Hematopoietic multipotent progenitor cell treated with erythropoietin and hydrocortisone succinate and interleukin-3 and kit ligand, for 17 days (in vitro differentiated cells): ENCODE measurements at places on chromosomes 6 and 20.

DNA sequence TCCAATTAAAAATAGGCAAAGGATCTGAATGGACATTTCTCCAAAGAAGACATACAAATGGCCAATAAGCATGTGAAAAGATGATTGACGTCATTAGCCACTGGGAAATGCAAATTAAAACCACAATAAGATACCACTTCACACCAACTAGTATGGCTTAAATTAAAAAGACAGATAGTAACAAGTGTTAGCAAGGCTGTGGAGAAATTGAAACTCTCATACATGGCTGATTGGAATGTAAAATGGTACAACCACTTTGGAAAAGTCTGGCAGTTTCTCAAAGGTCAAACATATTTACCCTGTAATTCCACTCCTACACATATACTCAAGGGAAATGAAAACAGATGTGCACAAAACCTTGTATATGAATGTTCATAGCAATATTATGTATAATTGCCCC, 83.6 kb downstream of the CEP57L1 start:
- DNase-seq: no peak

- DNase-seq: no peak
These were observed 42.9 kb upstream of the FAM83D start for GRCh38 chr20:38883081-38883980.

- no peak for DNase-seq
These were observed 312.5 kb upstream of the PLCB4 start for GRCh38 chr20:8756410-8756809.

DNA sequence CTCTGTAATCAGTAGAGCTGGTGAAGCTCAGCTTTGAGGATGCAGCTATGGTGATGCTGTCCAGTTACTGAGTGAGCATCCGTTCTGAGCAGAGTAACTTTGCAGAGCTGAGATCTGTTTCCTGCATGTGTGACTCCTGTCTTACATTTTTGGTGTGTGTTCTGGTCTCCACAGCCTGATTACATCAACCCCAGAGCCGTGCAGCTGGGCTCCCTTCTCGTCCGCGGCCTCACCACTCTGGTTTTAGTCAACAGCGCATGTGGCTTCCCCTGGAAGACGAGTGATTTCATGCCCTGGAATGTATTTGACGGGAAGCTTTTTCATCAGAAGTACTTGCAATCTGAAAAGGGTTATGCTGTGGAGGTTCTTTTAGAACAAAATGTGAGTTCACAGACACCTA, 81.6 kb downstream of the FAM120B start:
- DNase-seq: no peak

GRCh38 chr6:169566319-169566718, 135.5 kb downstream of the WDR27 start:
- no peak for DNase-seq

DNA sequence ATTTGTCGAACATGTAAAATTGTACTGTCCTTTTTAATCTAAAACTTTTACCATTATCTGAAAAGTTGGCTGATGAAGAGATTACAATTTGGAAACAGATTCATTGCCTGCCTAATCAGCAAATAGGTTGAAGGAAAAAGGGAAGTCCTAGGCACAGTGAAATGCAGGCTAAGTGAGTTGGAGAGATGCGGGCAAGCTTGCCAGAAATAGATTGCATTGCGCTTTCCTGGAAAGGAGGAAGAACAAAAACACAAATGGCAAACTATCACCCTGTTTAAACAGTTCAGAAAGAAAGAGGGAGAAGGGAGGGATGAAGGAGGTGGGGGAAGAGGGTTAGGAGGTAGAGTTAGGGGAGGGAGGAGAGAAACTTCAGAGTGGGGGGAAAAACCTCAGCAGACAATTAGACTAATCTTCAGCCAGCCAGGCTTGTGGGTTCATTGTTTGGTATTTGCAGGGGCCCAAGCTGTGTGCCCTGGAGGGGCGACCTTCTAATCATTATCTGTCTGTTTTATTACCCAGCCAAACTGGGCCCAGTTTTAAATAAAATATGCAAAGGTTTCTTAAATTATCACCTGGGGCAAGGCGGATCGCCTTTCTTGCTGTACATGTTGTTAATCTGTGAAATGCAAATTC, 465.2 kb downstream of the TFAP2B start:
- DNase-seq: no peak

DNA sequence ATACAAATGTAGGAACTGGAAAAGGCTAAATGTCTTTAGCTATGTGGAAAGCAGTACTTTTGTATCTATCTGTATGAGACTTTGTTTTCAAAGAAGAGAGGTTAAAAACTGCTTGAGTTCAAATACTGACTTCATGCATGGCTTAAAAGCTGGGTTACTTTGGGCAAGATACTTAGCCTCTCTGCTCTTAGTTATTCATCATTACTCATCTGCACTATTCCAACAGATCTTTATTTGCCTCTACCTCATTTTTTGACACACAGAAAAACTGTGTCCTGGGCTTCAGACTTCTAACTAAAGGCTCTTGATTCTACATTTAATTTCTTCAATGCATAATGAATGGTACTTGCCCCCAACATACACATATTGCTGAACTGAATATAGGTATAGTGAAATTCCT, 114.8 kb downstream of the DST start:
- no peak for DNase-seq

DNA sequence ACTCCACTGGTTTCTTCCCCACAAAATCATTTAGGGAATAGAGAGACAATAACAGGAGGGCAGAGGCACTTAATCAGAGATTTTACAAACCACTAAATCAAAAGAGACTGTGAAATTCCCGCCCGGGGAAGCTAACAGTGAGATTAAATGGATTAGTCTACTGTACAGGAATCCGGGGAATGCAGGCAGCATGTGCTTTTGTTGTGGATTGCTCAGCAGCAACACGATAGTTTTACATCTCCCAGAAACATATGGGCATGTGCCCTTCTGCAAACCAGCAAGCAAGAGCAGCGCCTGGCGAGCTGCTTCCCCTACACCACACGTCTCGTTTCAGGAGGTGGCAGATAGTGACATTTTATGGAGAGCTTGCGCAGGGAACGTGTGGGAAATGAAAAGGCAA, 382.3 kb downstream of the CD83 start:
- DNase-seq: no peak

DNA sequence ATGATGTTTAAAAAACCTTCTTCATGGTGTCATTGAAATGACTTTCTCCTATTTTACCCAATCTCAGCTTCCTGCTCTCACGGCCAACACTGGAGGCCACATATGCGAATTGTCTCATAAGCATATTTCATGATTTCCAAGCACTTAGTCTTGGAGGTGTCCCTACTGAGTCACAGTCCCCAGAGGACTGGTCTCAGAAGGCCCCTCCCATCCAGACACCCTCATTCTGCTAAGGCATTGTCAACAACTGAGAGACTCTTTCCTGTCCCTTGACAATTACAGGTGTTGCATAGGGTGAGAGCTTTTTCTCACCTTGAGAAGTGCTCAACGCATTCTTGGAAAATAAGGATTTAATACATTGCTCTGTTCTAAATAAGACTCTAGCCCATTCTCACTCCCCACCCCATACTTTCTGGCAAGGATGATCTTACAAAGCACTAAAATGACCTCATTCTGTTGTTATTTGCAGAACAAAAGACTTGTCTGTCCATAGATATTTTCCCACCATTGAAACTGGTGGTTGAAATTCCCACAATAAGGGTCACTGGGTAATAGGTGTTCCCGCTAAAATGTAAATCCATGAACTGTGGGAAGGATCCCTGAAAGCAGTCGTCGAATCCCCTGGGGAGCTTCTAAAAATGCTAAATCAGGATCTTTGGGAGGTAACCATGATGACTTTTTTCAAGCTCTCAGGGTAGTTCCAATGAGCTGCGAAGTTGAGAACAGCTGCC, 32.3 kb upstream of the SLC22A23 start:
- DNase-seq: no peak

DNA sequence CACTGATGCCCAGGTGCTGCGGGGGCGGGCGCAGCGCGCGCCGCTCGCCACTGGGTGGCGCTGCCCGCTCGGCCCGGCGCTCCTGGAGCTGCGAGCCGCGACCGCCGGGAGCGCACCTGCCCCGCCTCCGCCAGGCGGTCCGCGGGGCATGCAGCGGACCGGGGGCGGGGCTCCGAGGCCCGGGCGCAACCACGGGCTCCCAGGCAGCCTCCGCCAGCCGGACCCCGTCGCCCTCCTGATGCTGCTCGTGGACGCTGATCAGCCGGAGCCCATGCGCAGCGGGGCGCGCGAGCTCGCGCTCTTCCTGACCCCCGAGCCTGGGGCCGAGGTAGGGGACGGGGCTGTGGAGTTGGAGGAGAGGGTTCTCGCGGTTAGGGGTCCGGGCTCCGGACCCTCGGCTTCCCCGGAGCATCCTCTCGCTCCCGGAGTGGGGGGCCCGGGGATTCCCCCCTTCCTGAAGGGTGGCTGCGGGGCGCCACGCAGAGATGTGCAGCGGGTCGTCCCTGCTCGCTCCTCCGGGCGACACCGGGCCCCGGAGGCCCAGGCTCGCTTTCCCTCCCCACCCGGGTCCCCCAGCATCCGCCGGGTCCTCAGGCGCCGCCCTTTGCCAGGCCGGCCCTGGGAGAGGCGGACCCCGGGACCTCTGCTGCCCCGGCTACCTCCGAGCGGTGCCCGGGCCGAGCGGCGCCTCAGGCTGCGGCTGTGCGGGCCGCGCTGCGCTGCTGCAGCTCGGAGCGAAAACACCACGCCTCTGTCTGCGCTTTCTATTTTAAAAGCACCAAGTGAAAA, at the start of gene BCAS4:
Gene BCAS4, plus strand, starts transcription at position 216 of the 789 bp plus-strand sequence. Its CDS starts 23 bp downstream, at position 239.
- peak; percentile 83 for DNase-seq

- no peak for DNase-seq
These were observed 21.5 kb downstream of the PMEPA1 start for GRCh38 chr20:57688295-57688694.

DNA sequence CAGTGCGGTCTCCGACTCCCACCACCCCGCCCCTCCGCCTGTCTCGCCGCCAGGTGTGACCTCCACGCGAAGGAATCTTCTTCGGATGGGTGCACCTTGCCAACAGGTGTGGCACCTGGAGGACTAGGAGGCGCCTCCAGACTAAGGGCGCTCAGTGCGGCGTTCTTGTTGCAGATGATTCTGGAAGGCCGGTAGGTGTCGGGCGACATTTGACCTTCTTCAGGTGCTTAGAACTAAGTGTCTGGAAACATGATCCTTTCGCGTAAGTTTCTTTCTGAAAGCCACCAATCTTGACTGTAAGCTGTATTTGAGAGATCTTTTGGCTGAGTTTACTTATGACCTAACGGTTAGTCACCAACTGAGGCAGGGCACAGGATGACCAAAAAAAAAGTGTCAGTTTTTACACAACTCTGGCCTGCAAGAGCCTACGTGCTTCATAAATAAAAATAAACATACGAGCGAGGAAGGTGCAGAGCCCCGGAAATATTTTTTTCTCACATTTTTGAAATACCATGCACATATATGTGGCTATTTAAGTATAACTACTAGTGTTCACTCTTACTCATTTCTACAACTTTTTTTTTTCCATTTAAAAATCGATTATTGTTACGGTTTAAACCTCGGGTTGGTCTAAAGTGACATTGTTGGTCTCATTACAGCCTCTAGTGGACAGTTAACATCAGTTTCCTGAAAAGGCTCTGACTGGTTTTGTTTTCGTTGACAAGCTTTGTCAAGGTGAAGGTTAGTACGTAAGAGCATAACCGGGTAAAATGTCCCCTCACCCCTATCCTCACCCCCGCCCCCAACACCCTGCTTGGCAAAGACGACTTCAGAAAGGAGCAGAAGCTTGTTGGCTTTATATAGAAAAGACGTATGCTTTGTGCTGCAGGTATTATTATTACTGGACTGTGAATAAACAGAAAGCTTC, 1.6 kb upstream of the ATXN1 start:
- DNase-seq: peak; percentile 9

DNA sequence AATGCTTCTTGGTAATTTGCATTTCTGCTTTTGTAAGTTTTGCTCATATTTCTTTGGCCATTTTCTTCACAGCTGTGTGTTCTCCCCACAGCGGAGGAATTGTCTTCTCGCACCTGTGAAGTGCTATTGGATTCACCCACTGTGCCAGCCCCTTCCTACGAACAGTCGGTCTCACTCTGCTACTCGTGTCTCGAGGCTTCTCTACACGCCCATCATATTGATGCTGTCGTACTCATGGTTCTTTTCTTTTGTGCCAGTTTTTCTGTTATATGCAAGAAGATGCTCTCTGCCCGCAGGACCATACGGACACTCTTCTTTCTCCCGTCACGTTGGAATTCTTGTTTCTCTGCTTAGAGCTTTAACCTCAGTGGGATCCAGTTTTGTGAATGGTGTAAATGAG, 200.3 kb downstream of the DLL1 start:
- DNase-seq: no peak

DNA sequence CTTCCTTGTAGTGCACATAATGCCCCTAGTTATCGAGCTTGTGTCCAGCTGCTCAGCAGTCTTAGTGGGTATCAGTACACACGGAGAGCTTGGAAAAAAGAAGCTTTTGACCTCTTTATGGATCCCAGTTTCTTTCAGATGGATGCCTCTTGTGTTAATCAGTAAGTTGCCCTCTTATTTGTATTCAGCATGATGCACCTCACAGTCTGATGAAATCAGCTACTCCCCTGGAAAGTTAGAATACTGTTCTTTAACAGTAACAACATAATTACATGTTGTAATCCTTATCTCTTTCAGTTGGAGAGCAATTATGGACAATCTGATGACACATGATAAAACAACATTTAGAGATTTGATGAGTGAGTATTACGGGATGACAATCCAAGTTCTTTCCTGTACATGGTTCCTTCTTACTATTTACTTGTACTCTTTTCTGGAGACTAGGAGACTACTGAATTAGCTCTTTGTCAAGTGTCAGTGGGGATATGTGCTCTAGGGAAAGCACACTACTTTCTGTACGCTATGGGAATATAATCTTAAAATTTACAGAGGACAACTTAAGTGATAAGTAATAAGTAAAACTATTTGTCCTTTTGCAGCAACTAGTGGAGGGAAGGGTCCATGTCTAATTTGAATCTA, 39.1 kb downstream of the PGM3 start:
- no peak for DNase-seq

- DNase-seq: no peak
These were observed 12.0 kb upstream of the HFE start for GRCh38 chr6:26075063-26075717.

- DNase-seq: no peak
These were observed 1.2 kb upstream of the ZNF184 start for GRCh38 chr6:27474172-27474465.

- DNase-seq: no peak
These were observed 305.0 kb upstream of the POU3F2 start for GRCh38 chr6:98529364-98529763.

GRCh38 chr6:10837995-10838793, at the start of gene MAK:
MAK (minus strand) TSS chr6:10838539; CDS start chr6:10830648, 7,891 bp downstream.
- DNase-seq: peak; percentile 89

- no peak for DNase-seq
These were observed 54.9 kb downstream of the CSE1L start for GRCh38 chr20:49100972-49101371.

DNA sequence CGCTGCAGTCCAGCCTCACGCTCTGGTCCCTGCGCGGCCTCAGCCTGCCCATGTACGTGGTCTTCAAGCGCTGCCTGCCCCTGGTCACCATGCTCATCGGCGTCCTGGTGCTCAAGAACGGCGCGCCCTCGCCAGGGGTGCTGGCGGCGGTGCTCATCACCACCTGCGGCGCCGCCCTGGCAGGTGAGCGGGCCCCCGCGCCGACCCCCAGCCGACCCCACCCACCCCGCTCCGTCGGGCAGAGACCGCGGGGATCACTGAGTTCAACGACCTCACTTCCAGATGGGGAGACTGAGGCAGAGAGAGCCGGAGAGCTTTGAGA, 545 bp downstream of the SLC35D3 start:
- DNase-seq: no peak
